Right renal pelvis (tissue), 4 donors: ENCODE measurements at places on chromosomes 7 and 10.

GRCh38 chr7:51279391-51280023 is 37.1 kb downstream of the COBL start:
- DNase-seq: no peak

GRCh38 chr10:50280049-50280841 is 28.9 kb upstream of the ASAH2 start:
- DNase-seq: no peak

- DNase-seq: peak; percentile 71
Measured at GRCh38 chr7:90211391-90212148, at the start of gene STEAP2. Gene STEAP2, plus strand, starts transcription at chr7:90211740. Its CDS starts 13,343 bp downstream, at chr7:90225083.

DNA sequence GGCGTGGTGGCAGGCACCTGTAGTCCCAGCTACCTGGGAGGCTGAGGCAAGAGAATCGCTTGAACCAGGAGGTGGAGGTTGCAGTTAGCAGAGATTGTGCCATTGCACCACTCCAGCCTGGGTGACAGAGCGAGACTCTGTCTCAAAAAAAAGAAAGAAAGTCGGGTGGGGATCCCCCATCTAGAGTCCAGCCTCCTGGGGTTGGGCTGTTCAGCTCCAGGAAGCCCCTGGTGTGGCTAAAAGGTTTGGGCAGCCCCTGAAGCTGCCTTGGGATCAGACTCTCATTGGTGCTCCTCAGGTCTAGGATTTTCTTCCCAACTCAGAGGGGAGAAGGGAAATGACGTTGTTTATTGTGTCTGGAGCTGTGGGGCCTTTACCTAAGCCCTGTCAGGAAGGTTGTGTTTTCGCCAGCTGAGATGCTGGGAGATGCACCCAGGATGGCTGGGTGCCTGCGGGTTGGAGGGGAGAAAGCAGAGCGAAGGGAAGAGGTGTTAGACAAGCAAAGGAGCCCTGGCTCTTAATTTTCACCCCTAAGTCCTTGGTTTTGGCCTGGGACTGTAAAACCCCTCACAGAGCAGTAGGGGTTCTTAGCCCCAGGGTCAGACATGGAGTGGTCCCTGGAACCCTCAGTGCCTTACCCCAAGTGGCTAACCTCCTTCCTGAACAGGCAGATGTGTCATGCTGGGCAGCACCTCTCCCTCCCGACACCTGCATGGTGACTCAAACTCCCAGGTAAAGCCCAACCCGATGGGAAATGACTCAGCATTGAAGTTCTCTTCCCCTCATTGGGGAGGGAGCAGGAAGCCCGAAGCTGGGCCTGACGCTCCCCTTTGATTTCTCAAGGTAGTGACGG is 21.1 kb downstream of the PLAU start:
- DNase-seq: no peak

DNA sequence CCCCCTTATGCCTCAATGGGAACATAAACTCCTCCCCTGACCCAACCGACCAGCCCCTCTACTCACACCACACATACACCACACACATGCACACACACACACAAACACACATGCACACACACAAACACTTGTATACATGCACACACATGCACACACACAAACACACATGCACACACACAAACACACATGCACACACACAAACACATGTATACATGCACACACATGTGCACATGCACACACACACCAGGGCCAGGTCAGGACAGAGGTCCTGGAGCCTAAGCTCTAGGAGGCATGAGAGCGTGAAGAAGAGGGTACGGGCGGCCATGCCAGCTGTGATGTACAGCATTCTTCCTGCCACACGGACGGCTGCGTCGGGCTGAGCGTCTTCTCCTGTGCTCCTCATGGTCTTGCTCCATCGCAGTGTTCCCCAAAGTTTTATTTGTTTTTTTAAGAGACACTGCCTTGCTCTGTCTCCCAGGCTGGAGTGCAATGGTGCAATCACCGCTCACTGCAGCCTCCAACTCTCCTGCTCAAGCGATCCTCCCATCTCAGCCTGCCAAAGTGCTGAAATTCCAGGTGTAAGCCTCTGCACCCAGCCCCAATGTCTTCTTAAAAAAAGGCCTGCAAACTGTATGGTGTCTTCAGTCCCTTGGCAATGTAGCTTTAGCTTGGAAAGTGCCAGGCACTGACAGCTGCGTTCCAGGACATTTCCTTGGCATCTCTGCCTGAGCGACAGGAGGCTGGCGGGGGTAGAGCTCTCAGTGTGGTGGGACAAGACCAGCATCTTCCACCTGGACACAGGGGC is 38.8 kb upstream of the INPP5A start:
- no peak for DNase-seq

DNA sequence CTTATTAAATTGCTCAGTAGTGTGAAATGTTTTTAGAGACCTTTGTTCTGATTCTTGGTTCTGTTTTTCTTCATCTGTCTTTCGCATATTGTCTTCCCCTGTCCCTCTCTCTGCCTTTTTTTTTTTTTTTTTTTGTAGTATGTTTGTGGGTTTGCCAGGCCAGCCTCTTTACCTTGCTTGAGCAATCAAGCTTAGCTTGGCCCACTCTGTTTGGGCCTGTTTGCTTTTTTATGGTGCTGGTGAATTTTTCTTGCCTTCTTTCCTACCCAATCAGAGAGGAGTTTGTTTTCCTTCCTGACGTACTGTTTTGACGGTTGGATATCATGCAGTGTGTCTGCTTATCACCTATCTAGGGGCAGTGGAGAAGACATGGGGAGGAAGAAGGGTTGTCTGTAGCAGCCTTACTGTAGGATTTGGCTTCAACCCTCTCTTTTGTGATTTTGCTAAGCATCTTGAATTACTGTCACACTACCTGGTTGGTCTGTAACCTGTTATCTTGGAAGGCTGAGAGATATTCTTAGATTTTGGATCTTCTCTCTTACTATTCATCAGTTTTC is 64.0 kb downstream of the BBS9 start:
- no peak for DNase-seq

DNA sequence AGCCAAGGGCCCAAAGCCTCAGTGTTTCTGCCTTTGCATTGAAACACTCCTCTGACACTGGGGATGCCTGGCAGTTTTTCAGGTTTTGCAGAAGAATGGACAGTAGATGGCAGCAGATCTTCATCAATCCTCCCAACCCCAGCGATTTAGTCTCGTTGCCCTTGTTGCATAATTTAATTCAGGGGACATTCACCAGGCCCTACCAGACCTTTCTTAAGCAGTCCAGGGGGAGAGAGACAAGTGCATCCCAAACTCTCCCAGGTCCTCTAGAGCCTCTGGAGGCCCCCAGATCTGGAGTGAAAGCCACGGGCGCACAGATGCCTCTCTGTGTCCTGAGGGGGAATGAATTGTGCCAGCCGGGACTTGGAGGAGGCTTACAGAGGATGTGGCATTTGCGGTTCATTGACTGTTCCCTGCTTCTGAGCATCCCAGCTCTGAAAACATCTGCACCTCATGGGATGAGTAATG is 29.6 kb downstream of the MINDY4 start:
- DNase-seq: peak; percentile 59

- DNase-seq: no peak
Measured at GRCh38 chr7:21934808-21935207, 10.9 kb downstream of the CDCA7L start.

DNA sequence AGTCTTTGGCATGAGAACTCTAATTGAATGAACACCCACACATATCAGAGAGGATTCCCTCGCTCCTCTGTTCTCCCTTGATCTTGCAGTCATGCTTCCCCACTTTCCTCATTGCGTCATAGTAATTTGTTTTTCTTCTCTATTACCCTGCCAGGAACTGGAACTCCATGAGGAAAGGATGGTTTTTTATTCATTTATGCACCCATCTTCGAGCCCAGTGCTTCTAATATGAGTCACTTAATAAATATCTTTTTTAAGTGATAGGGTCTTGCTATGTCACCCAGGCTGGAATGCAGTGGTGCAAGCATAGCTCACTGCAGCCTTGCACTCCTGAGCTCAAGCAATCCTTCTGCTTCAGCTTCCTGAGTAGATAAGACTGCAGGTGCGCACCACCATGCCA is 83.5 kb downstream of the OTUD1 start:
- no peak for DNase-seq
